GM06990 (cell line): ENCODE measurements at places on chromosomes 6 and 20.

DNA sequence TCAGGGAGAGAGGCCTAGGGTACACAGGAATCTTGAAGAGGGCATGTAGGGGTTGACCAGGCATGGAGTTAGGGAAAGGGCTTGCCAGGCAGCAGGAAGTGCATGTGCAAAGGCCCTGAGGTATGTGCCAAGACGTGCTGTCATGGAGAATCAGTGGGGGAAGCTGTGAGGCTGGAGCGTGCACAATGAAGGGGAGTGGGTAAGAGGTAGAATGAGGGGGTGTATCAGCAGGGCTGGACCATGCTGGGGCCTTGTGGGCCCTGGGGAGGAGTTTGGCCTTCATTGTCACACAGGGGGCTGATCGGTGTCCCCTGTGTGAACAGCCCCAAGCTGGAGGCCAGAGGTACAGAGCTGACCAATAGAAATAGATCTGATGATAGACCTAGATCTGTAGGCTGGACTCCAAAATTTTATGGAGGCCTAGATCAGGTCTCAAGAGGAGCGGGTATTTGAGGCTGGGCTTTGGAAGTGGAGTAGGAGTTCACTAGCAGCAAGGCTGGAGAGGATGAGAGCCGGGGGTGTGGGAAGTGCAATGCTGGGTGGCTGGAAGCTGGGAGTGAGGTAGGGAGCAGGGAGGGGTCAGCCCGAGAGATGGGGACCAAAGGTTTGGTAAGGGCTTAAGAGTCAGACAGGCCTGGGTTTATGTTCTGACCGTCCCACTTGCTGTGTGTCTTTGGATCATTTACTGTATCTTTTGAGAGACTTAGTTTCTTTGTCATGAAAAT is 3.0 kb downstream of the SRC start:
- DNase-seq: no peak

- DNase-seq: peak; percentile 55
Observed at GRCh38 chr6:42745083-42745639, 742 bp downstream of the TBCC start.

DNA sequence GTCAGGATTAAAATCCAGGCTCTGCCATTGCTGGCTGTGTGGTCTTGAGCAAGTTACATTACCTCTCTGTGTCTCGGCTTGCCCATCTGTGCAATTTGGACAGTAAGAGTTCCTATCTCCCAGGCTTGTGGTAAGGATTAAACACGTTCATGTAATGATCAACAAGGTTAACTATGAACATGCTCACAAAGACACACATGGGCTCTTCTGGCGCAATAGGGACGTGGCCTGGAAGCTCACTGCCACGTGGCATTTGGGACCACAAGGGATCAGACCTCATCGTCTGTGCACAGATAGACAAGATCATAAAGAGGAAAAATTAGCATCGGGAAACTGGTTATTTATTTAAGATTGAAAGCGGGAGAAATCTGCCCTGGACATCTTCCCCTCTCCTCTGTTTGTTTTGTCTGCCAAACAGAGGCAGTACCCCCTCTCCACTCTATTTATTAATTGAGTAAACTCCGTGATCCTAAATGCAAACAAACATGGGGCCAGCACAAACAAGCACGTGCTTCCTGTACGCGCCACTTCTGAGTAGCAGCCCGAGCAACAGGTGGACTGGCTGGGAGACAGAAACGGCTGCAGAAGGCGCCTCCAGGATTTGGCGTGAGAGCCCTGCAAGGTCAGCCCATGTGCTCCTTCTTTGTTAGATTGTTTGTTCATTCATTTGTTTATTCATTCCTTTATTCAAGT is 95.0 kb downstream of the CDH26 start:
- no peak for DNase-seq

- no peak for DNase-seq
Observed at GRCh38 chr20:5827098-5827853, 77.1 kb downstream of the SHLD1 start.

DNA sequence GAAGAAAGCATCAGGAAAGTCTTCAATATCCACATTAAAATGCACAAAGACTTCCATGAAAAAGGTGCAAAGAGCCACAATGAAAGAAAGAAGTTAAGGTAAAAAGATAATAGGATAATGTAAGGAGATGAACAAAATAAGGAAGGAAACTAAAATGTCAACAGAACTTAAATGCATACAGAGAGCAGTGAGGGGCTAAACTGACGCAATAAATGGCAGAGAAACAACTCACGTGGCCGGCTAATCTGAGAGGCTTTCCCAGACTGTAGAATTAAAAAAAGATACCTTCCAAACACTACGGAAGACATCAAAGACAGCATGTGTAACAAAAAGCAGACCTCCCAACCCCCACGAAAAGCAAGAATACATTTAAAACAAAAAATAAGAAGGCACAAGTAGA is 73.7 kb downstream of the GMDS start:
- no peak for DNase-seq

- no peak for DNase-seq
Observed at GRCh38 chr6:121437851-121438651, 2.6 kb downstream of the GJA1 start.

GRCh38 chr20:14142171-14142570 is 146.9 kb downstream of the MACROD2 start:
- no peak for DNase-seq

- no peak for DNase-seq
Observed at GRCh38 chr6:18360188-18360587, 27.0 kb upstream of the RNF144B start.

DNA sequence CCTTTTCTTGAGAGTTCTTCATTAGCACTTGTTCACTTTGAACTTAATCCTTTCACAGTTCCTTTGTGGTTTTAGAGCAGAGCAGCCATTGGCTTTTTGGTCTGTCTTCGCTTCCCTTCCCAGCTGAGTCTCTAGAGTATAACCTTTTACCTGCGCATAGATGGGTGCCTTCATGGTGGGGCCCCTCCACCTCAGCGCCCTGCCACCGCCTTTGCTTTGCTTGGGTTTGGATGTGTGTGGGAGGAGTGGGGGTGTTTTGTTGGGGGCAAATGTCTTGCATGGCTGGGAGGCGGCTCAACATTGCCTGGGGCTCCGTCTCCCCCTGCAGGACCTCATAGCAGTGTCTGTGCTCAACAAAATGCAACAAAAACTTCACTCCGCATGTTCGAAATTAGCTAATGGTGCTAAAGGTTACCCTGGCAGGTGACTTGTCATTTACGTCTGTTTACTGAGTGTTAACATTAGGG is 11.9 kb downstream of the PYGB start:
- DNase-seq: no peak

- DNase-seq: no peak
Observed at GRCh38 chr6:169964486-169965180, 213.2 kb downstream of the ERMARD start.

DNA sequence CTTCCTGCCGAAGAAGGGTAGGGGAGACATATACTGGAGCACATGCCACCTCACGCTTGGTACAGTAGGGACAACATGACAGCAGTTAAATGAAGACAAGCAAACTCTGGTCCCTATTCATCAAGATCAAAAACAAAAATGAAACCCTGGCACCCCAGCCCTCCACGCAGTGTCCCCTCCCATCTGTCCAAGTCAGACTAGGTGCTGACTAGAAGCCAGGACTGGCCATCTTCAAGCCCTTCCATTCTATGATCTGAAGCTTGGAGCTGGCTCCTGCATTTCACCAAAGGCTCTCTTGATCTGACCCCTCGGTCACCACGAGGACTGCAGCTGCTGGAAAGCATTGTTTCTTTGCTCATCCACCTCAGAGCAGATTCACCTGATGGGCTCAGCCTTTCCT is 158.9 kb upstream of the GGTLC1 start:
- no peak for DNase-seq

GRCh38 chr6:96101564-96101963 is 85.8 kb downstream of the FUT9 start:
- no peak for DNase-seq

DNA sequence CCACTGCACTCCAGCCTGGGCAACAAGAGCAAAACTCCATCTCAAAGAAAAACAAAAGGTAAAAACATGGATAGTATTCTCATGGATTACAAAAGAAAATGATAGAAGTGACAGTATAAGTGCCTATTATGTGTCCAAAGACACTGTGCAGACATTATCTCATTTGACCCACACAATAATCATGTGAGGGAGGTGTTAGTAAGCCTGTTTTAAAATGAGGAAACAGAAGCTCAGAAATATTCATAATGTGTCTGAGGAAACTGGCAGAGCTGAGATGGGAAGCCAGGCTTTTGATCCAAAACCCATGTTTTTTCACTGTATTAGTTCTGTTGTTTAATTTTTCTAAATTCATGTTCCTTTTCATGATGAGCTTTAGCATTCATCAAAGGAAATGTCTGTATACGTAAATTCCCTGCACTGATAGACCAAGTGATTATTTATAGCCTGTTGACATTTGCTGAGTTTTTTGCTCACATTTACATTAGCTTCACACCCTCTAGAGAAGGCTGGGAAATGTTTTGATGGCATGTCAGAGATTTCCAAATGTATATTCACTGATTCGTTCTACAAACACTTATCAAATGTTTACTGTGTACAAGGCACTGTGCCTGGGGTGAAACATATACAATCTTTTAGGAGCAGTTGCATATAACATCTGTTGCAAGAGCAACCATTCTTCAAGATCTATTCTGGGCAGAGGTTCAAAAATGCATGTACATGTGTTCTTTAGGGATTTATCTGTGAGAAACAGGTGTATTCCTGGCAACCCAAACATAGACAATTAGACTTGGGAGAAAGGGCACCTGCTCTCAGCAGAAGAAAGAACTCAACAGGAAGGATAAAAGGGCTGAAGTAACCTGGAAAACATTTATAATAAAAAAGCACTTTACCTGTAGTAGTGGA is 331.5 kb downstream of the SAMD5 start:
- no peak for DNase-seq

DNA sequence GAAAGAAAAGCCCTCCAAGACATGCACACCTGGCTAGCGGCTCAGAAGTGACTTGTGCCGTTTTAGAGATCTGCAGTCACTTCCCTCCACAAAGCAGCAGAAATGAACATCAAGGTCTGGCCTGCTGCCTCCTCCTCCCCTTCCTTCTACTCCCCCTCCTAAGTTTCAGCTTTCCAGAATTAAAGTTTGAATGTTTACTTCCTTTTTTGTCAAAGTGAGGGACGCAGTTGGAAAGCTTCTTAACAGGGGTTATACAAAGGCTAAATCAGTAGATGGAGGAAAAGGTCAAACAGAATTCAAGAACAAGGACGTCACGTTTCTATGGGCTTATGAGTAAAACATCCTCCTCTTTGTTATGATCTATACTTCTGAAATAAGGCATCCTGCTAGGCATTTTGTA is 227.7 kb downstream of the SLC35F1 start:
- DNase-seq: no peak

- no peak for DNase-seq
Observed at GRCh38 chr20:10576411-10577090, 97.2 kb downstream of the JAG1 start.

DNA sequence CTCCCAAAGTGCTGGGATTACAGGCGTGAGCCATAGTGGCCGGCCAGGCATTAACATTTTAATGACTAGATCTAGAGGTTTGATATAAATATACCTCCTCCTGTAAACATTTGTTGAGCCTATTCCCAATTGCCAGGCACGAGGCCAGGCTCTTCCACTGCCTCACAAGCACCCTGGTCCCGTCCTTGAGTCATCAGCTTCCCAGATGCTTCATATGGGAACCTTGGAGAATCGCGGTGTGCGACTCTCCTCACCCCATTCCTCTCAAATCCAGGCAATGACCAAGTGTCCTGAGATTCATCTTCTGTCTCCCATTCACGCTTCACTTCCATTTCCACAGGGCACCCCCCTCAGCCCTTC is 35.9 kb upstream of the PIM1 start:
- no peak for DNase-seq

DNA sequence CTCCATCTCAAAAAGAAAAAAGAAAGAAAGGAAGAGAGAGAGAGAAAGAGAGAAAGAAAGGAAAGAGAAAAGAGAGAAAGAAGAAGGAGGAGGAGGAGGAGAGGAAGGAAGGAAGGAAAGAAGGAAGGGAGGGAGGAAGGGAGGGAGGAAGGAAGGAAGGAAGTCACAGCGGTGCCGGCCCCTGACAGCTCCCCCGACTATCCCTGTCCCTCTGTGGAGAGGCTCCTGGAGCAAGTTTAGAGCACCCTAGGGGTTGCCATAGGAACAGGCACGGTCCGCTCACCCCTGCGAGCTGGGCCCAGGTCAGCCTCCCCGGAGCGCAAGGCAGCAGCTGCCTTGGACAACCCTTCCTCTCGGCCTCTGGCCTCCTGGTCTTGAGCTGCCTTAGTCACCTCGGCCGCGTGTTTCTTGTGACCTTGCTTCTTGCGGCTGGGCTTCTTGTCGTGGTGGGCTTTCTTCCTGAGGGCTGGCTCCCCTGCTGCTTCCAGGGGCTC is 6.8 kb downstream of the BNIP5 start:
- no peak for DNase-seq

DNA sequence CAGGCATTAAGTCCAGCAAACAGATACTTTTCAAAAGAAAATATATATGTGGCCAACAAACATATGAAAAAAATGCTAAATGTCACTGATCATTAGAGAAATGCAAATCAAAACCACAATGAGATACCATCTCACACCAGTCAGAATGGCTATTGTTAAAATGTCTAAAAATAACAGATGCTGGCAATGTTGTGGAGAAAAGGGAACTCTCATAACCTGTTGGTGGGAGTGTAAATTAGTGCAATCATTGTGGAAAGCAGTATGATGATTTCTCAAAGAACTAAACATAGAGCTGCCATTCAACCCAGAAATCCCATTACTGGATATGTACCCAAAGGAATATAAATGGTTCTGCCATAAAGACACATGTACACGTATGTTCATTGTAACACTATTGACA is 20.6 kb downstream of the KCNQ5 start:
- DNase-seq: no peak

GRCh38 chr20:61895686-61896057 is 170.0 kb downstream of the TAF4 start:
- no peak for DNase-seq

- DNase-seq: no peak
Observed at GRCh38 chr20:53524589-53525312, 68.9 kb downstream of the ZNF217 start.

DNA sequence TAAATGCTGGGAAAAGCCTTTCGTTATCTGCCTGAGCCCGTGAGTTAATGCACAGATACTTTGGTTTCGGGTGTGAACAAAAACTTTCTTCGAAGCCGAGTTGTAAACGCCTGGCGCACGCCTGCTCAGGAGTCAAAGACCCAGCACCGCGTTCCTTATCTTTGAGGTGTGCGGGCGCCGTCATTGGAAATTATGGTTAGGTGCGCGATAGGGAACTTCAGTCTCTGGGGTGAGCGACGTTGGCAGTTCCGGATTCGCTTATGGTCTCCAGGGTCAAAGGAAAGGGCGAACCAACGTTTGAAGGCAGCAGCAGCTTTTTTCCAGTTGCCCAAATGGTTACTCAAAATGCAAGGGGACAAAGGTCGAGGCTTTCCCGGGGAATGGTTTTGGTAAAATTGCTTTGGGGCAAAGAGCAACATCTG is 853 bp downstream of the SLC22A3 start:
- DNase-seq: no peak

DNA sequence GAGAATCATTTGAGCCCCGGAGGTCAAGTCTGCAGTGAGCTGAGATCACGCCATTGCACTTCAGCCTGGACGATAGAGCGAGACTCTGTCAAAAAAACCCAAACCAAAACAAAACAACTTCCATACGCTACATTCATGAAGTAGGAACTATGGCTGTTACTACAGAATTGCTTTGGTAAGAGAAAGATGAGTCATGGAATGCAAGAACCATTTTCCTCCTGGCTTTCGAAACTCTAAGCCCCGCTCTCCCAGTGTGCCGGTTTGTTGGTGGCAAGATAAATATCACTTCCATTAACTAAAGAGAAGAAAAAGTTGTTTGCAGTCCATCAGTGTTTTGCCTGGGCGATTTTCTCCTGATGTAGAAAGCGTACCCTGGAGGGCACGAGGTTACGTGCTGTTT is 61.3 kb downstream of the ZDHHC14 start:
- DNase-seq: no peak
